Cortex of kidney (tissue), 1 donor: ENCODE measurements at places on chromosomes 7 and 10.

DNA sequence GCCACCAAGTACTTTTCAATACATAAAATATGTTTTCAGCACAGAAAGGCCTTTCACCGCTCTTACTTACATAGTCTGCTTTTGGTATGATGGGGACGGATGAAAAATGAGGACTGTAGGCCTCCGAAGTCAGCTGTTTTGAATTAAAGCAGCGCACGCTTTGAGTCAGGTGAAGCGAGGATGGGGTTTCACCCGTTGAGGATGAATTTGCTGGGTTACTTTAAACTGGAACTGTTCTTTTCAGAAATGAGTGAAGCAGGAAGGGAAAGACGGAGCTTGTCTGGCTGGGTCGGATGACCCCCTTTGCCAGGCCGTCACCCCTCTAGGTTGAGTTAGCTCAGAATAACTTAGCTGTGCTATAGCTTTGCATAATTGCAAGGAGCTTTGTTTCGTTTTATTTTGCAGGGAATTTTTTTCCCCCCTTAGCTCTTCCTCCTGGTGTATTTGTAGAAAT is 40.0 kb downstream of the CUX1 start:
- no peak for DNase-seq

DNA sequence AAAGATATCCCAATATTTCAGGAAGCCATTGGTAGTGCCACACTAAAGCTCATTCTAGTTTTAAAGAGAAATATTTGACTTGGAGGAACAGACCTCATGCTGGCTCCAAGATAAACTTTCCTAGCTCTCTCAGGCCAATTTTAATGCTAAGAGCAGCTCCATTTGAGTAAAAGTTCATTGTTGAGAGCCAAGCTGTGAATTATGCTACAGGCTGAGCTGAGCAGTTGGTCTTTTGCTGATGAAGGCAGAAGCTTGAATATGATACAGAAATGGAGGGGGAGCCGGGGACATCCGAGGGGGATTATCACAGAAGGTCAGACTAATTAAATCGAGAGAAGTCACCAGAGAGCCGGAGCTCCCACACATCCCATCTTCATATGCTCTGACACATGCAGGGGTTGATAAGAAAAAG is 175.7 kb upstream of the AUTS2 start:
- DNase-seq: no peak

DNA sequence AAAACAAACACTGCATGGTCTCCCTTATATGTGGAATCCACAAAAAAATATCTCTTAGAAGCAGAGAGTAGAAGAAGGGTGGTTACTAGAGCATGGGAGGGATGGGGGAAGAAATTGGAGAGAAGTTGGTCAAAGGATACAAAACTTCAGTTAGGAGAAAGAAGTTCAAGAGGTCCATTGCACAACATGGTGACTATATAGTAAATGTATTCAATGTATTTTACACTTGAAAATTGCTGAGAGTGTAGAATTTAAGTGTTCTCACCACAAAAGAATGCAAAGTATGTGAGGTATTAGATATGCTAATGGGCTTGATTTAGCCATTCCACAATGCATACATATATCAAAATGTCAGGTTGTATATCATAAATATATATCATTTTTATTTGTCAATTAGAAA is 232.0 kb upstream of the CELF2 start:
- no peak for DNase-seq

DNA sequence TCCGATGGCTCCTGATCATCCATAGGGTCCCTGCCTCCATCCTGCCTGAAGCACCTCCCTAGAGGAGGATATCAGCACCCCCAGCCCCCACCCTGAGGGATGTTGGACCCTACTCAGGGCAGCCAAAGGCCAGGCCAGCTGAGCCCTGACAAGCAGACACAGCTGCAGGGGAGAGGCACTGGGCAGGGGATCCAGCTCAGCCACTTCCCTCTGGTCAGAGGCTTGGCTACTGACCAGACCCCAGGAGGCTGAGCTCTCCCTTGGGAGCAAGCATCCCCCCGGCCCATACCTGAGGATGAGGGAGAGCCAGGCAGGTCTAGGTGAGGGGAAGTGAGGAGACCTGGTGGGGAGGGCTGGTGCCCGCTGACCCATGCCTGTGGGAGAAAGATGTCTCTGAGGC is 6.6 kb downstream of the LDB3 start:
- no peak for DNase-seq

GRCh38 chr7:88224601-88225275 is 4.9 kb upstream of the SRI start:
- no peak for DNase-seq

DNA sequence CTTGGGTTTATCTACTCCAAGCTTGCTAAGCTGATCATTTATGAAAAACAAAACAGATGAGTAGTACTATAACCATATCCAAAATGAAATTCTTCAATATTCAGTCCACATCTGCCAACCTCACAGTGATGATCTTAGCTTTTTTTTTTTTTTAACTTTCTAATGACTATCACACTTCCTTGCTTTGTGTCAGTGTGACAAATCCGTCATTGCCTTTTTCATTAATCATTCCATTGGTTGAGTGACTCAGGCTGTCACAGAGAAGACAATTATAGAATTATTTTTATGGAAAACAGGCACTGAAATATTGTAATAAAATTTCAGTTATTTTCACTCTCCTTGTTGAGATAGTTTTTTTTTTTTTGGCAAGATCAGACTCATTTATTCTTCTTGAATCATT is 70.7 kb downstream of the CPVL start:
- DNase-seq: no peak

DNA sequence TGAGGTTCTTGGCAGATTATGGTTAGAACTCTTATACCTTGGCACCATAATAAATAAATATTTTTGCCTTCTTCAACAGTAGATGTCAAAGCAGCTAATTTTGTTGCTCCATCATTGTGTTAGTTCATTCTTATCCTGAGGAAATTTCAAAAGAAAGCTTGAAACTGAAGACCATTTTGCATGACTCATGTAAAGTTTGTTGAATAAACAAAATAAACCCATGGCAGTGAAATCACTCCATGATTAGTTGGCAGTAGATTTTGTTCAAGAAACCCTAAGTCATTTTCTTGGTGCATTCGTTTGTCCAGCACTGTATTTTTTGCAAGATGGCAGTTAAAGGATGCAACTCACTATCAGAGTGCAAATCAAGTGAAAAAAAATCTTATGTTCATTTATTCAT is 91.6 kb downstream of the HECW1 start:
- DNase-seq: no peak

DNA sequence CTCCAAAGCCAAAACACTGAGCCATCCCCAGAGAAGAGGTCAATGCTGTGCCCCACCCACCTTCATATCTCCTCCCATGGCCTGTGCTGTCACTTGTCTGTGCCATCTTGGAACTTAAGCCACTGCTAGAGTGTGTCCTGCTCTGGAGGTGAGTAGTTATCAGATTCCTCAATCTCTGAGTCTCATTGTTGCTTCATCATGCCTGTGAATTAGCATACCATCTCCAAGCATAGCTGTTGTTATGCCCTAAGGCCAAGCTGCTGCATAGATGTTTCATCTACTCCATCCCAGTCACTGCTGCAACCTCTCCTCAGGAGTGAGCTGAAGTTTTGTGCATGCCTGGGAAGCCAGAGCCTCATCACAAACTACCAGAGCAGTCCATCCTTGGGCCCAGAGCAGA is 349.0 kb downstream of the ZWINT start:
- no peak for DNase-seq

DNA sequence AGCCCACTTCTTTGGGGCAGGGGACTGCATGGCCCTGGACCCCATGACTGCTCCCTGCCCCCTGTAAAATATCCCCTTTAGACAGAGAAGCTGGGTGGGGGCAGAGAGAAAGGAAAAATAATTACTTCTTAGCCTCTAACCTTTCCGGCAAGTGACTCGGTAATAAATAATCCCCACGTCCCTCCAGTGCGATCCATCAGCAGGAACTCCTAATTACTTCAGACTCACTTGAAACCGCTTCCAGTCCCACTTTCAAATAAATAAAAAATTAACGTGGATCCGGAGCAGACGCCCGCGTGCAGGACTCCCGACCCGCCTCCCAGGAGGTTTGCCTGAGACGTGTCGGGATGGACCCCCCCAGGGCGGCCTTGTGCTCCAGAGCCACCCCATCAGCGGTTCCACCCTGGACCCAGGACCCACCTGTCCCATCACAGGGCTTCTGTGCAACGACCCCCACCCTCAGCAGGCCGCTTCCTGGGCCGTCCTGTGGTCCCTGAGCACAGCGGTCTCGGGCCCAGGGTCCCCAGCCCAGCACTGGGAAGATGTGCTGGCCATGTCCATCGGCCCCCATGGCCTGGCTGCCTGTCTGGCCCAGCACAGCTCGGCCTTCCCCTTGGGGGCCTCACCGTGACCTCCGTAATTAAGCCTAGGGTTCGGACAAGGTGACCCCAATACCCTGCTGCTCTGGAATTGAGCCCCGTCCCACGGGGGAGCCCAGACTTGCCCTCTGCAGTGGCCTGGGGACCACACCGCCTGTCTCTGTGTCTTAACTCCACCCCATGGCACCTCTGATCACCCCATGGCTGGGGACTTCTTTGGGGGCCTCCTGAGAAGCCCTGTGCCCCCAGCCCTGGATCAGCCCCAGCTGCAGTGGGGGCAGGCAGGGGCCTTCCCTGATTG is 108.0 kb downstream of the UNCX start:
- DNase-seq: no peak

GRCh38 chr7:72785166-72785955 is 42.6 kb downstream of the TYW1B start:
- DNase-seq: no peak

- DNase-seq: no peak
These were observed 62.3 kb downstream of the ARHGAP21 start for GRCh38 chr10:24661376-24661775.

GRCh38 chr7:69934144-69934903 is 336.0 kb downstream of the AUTS2 start:
- DNase-seq: no peak

DNA sequence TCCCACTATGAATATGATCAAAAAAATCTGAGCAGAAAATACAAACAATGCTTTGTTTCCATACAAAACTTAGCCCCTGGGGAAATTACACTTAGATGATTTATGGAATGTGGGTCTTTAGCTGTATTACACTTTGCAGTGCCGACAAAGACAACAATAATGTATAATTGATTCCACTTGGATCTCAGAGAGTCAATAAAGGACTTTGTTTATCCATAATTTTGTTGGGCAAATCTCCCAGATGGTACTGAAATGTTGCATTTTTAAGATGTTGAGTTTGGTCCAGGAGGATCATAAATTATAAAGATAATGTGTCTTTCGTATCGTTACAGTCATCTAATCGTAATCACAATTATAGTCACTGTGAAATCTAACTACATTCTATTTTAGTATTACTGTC is 66.9 kb upstream of the DOCK1 start:
- no peak for DNase-seq

GRCh38 chr7:50436133-50436806 is 13.9 kb downstream of the FIGNL1 start:
- no peak for DNase-seq

GRCh38 chr10:10803278-10803677 is 214.4 kb upstream of the CELF2 start:
- no peak for DNase-seq

- no peak for DNase-seq
These were observed 9.8 kb downstream of the AGBL3 start for GRCh38 chr7:134996097-134996550.

DNA sequence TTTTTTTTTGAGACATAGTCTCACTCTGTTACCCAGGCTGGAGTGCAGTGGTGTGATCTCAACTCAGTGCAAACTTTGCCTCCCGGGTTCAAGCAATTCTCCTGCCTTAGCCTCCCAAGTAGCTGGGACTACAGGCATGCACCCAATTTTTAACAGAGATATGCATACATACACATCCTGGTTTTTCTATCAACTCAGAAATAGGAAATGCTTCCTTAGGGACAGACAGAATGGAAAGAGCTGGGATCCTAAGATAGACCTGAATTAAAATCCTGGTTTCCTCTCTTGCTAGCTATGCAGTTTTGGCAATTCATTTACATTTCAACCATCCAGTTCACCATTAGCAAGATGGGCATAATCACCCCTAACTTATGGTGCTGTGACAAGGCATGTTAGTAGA is 347.5 kb downstream of the GPAM start:
- no peak for DNase-seq

DNA sequence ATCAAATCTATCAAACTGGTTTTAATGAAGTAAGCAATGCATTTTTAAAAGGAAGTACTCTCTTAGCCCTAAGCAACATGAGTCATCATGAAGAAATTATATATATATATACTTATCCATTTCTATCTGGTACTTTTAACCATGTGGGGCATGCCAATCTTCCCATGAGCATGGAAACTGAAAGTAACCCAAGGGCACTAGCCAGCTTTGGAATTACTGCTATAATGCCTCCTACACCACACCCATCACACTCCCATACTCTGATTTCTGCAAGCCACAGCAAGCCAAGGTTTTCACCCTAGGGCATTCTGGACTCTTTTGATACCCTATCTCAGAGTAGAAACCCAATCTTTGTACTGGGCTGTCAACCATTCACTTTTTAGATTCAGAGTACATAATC is 204.6 kb downstream of the IMMP2L start:
- DNase-seq: no peak

- no peak for DNase-seq
These were observed 27.3 kb upstream of the INHBA start for GRCh38 chr7:41730161-41730560.

DNA sequence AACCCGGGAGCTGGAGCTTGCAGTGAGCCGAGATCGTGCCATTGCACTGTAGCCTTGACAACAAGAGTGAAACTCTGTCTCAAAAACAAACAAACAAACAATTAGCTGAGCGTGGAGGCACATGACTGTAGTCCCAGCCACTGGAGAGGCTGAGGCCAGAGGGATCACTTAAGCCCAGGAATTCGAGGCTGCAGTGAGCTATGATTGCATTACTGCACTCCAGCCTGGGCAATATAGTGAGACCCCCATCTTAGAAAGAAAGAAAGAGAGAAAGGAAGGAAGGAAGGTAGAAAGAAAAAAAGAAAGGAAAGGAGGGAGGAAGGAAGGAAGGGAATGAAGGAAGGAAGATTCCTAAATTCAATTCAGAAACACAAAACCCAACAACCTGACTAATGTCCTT is 141.3 kb upstream of the TNRC18 start:
- no peak for DNase-seq

- no peak for DNase-seq
These were observed 324.1 kb downstream of the ADARB2 start for GRCh38 chr10:1413256-1413655.

- DNase-seq: no peak
These were observed 90.8 kb downstream of the ARMH3 start for GRCh38 chr10:101965075-101965765.

DNA sequence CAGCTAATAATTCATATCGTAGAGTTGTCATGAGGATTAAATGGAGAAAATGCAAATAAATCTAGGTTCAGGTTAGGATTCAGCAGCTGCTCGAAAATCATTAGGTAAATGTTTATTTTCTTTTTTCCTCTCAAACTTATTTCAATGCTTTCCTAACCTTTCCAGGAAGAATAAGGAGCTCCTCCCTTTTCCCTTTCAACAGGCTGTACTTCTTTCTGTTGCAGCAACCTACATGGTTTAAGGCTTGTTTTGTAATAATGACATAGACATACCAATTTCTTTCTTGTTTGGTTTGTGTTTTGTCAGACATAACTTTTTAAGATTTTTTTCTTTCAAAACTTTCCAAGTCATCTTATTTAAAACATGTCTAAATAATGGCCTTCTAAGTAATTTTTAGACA is 18.2 kb downstream of the GPR141 start:
- DNase-seq: no peak

- no peak for DNase-seq
These were observed 15.1 kb downstream of the UPF2 start for GRCh38 chr10:12027539-12027938.

GRCh38 chr10:70544431-70545340 is 57.9 kb downstream of the PRF1 start:
- no peak for DNase-seq
